GM06990 (cell line): ENCODE measurements at places on chromosomes 1 and 21.

DNA sequence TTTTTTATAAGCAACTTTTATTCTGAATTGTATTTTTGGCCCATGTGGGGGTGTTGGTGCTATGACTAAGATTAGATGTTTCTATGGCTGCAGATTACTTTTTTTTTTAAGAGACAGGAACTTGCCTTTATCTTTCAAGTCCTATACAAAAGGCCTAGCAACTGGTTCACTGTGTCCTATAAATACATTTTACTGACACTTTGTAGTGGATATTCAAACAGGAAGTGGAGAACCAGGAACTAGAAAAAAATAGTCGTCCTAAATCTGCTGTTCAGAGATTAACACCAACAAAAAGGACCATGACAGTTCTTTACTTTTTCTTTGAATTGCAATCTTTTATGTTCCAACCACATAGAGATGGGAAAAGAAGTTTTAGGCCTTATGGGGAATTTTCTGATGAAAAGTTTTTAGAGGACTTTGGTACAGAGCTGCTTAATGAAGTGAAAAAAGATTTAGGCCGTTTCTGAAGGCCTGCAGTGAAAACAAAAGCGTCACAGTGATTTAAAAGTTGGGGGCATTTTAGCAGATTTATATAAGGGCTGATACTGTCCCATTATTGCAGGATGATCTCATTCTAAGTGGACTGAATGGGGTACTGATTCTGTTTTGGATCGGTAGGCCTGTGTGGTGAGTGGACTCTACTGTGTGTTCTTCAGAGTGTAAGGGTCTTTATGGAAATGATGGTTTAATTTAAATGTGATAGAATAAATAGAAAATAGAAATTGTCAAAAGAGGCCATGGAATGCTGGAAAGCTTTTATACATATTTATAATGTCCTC is 136.4 kb upstream of the DEPDC1 start:
- DNase-seq: no peak

DNA sequence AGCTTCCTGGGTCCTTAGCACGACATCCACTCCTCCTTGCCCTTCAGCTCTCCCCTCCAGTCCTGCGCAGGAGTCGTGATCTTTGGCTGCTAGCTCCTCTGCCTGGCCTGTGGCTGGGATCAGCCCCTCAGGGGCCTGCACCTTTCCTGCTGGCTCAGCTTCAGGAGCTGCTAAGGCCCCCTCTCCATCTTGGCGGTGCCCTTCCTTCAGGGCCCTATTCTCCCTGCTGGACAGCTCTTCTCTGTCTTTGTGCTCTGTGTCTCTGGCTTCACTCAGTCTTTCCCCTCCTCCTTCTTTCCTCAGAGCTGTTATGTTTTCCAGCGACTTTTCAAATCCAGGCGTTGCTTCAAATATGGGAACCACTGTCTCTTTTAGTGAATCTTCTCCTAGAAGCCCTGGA is 59.5 kb upstream of the LRRC53 start:
- DNase-seq: no peak

DNA sequence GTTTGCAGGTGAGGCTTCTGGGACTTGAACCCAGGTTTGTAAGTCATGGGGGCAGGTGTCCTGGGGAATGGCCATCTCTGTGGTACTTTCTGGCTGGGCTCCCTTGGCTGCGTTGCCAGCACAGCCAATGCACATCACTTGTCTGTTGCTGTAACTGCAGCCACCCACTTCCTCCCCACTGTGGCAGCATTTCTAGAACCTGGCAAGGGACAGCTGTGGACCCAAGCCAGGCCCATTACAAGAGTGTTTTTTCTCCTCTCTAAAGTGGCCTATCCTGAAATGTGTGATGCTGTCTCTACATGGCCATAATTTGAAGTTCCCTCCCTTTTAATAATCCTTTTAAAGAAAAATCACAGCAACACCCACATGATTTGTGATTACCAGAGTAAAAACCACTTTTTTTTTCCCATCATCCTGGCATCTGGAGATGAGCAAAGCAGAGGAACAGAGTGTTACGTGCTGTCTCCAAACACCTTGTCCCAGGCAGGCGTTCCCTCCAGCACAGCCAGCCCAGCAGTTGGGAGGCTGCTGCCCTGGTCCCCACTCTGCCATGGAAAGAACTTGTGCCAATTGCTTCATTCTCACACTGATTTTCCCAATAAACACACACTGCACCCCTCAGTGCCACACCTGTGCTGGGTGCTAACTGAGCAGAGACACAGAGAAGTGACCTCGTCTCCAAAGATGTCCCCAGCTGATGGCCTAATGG is 360.6 kb upstream of the USP24 start:
- no peak for DNase-seq

DNA sequence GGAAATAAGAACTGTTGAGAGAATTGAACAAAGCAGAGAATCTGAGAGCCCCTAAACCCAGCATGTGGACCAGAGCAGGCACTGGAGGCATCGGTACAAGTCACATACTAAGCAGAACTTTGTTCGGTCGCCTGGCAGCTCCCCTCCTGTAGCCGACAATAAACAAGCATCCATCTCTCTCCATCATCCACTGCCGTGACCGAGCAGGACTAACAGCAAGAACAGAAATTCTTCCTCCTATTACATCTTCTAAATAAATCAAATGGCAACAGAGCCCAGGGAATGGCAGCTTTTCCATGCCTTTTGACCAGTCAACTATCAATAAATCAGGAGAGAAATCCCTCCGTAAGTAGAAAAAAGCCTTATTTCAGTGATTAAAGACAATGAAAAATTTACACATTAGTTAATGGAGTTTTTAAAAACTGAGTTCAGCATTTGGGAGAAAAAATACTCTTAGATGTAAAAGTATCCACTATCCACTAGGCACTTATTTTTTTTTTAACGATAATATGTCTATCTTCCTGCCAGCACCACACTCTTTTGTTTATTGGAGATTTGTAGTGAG is 36.5 kb downstream of the PTPN14 start:
- DNase-seq: no peak

- no peak for DNase-seq
Observed at GRCh38 chr21:37763298-37763697, 153.0 kb downstream of the KCNJ6 start.

DNA sequence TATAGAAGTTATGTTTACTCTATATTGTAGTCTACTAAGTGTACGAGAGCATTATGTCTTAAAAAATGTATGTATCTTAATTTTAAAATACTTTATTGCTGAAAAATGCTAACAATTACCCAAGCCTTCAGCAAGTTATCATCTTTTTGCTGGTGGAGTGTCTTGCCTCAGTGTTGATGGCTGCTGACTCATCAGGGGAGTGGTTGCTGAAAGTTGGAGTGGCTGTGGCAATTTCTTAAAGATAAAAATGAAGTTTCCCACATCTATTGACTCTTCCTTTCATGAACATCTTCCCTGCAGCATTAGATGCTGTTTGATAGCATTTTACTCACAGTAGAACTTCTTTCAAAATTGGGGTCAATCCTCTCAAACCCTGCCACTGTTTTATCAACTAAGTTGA is 95.8 kb downstream of the CDC7 start:
- no peak for DNase-seq

- DNase-seq: no peak
Observed at GRCh38 chr1:115594600-115594999, 47.2 kb upstream of the VANGL1 start.

DNA sequence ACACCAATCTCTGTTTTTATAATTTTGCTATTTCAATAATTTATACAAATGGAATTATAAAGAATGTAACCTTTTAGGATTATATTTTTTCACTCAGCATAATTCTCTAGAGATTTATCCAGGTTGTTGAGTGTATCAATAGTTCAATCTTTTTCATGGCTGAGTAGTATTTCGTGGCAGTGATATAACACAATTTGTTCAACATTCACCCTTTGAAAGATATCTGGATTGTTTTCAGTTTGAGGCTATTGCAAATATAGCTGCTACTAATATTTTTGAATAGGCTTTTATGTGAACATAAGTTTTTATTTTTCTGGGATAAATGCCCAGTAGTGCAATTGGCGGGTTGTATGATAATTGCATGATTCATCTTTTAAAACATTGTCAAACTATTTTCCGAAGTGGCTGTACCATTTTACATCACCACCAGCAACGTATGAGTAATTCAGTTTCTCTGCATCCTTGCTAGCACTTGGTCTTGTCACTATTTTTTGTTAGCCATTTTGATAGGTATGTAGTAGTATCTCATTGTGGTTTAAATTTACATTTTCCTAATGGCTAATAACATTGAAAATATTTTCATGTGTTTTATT is 55.6 kb upstream of the ABCD3 start:
- DNase-seq: no peak

DNA sequence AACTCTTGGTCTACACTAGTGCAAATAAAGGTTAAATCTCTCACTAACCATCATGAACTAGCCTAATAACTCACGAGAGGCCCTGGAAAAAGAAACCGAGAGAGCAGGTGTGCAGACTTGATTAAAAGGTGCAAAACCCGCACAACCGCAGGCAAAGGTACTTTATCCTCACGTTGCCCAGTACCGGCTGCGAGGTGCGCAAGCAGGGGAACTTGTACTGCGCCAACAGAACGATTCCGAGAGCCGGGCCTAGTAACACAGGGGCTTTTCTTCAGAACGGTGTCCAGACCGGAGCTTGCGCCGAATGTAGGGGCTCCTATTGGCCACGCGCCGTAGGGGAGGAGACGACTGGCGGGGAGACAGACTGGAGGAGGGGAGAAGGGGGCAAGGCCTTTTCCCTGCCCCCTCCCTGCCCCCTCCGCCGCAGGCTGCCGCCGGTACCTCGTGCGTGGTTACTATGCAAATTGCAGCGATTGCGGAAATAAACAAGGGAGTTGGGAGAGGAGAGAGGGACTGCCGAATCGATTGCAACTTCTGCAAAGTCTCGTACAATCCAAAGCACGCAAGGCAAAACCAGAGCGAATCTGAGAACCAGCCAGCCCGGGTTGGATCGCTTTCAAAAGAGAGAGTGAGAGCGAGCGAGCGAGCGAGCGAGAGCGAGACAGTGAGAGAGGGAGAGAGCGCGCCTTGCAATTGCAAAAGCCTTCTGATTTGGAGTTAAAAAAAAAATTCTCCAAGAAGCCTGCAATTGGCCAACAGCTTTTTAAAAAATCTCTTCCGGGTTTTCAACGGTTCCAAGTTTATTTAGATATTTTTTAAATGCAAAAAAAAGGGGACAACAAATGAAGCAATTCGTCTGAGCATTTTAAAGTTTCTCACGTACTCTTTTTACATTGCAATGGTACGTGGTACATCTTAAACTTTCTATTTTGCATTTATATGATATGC is 5.4 kb upstream of the NFIA start:
- DNase-seq: peak; percentile 83

GRCh38 chr1:225996946-225997545 is 2.1 kb downstream of the SDE2 start:
- DNase-seq: no peak

DNA sequence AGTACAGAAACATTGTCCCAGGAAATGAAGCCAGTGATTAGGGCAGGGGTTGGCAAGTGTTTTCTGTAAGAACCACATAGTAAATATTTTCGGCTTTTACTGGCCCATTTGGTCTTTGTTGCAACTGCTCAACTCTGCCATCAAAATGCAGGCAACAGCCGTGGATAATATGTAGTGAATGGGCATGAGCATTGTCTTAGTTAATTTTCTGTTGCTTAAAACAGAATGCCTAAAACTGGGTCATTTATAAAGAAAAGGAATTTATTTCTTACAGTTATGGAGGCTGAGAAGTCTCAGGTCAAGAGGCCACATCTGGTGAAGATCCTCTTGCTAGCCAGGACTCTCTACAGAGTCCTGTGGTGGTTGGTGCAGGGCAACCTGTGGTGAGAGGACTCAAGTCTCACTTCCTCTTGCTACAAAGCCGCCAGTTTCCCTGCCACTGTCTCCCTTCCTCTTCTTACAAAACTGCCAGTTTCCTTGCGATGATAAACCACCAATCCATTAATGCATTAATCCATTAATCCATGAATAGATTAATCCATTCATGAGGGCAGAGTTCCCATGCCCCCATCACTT is 166.4 kb downstream of the PSMG1 start:
- DNase-seq: no peak

DNA sequence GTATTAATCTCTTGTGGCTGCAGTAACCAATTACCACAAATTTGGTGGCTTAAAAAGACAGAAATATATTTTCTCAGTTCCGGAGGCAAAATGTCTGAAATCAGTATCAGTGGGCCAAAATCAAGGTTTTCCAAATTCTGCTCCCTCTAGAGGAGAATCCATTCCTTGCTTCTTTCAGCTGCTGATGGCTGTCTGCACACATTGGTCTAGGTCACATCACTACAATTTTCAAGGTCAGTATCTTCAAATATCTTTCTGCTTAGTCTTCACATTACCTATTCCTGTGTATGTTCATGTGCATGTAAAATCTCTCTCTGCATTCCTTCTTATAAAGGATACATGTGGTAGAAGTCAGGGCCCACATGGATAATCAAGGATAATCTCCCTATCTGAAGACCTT is 999.4 kb downstream of the KCNT2 start:
- no peak for DNase-seq

GRCh38 chr1:198747127-198747526 is 108.3 kb downstream of the PTPRC start:
- DNase-seq: no peak

- DNase-seq: no peak
Observed at GRCh38 chr1:36091141-36091540, 2.4 kb downstream of the ADPRS start.

DNA sequence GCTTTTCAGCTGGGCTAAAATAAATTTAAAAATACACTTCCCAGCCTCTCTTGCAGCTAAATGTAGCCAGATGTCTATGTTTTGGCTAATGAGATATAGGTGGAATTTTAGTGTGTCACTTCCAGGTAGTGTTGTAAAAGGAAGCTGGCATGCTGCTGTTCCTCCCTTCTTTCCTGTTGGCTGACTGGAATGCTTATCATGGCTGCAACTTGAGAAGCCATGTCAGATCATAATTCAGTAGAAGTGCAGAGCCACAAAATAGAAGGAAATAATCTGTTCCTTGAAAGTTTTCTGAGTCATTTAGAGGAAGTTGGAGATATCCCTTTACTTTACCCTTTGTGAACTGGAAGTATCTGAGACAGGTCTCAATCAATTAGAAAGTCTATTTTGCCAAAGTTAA is 10.9 kb upstream of the RBM15 start:
- DNase-seq: no peak

- DNase-seq: peak; percentile 62
Observed at GRCh38 chr1:81547912-81548303, 252.8 kb upstream of the ADGRL2 start.

GRCh38 chr1:156944268-156944667 is 23.8 kb downstream of the LRRC71 start:
- DNase-seq: no peak

DNA sequence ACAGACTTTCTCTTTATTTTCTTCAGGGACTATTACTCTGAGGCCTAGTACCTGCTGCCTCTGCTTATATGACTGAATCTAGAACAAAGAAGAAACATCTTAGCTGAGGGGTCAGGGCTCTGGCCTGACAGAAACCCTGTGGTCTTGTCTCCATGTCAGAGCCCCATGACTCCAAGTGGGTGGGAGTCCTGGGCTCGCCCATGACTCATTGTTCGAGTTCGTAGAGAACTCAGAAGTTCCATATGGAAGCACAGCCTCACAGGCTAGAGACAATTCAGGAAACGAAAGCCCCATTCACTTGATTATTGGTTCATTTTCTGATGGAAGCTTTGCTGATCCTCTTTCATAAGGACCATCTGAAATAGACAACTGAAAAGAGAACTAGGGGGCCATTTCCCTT is 73.2 kb downstream of the CD58 start:
- DNase-seq: no peak
